ENCODE measurements at places on chromosomes 11 and 22.

DNA sequence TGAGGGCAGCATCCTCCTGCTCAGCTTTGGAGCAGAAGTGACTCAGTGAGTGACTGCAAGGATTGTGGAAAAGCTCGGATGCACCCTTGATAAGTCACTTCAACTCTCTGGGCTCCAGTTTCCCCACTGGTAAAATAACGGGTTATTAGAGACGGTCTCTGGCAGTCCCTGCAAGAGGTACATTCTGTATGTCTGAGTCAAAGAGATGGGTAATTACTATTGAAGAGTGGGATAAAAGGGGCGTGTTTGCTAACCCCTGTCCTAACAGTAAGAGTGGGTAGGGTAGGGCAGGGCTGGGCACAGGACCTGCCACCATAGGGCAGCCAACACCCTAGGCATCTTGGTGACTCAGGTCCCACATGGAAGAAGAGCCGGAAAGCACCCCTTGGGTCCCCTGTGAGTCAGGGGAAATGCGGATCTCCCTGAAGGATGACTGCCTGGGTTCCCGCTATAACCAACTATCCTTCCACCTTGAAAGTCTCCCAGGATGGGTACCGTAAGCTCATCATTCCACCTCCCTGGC, 7.3 kb upstream of the AHNAK start:
- no peak for DNase-seq

DNA sequence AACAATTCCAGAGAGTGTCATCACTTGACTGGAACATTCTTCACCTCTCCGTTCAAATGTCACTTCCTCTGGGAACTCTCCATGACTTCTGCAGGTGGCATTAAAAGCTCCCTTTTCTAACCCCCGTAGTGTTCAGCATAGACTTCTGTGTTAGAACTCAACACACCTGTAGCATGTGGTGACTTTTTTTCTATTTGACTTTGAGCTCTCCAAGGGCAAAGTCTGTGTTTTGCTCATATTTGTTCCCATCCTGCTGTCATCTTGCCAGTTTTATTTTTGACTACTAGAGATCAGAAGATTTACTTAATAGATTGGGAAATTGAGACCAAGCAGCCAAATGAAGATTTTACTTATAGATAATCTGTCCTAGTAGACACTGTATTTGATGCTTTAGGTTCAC, 367.1 kb downstream of the INSC start:
- DNase-seq: no peak

GRCh38 chr11:19886498-19886897, 173.9 kb downstream of the NAV2 start:
- DNase-seq: no peak

DNA sequence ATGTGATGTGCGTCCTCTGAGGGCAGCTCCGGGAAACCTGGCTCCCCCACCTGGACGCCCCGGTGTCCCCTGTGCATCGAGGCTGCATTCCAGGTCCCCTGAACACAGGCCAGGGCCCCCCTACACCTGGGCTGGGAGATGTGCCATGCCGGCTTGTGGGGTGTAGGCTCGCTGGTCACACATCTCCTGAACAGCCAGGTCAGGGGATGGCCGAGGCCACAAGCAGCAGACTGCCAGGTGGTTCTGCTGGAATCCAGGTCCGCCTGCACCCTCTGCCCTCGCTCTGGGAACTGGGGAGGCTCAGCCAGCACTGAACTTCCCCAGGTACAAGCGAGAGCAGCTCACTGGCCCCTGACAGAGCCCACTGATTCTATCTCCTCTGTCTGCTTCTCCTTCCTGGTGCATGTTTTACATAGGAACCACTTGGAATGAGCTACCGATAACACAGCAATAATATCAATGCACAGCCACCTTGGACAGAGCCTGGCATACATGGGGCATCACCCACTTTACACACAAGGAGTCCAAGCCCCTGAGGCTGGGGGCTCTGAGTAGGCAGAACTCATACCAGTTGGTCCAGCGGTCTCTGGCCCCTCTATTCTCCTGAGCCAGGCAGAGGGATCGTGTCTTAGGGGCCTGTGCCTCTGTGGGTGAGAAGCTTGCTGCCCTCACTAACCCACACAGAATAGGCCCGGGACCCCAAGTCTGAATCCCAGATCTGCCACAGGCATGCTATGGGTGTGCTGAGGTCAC, 46.8 kb downstream of the TBX1 start:
- no peak for DNase-seq

DNA sequence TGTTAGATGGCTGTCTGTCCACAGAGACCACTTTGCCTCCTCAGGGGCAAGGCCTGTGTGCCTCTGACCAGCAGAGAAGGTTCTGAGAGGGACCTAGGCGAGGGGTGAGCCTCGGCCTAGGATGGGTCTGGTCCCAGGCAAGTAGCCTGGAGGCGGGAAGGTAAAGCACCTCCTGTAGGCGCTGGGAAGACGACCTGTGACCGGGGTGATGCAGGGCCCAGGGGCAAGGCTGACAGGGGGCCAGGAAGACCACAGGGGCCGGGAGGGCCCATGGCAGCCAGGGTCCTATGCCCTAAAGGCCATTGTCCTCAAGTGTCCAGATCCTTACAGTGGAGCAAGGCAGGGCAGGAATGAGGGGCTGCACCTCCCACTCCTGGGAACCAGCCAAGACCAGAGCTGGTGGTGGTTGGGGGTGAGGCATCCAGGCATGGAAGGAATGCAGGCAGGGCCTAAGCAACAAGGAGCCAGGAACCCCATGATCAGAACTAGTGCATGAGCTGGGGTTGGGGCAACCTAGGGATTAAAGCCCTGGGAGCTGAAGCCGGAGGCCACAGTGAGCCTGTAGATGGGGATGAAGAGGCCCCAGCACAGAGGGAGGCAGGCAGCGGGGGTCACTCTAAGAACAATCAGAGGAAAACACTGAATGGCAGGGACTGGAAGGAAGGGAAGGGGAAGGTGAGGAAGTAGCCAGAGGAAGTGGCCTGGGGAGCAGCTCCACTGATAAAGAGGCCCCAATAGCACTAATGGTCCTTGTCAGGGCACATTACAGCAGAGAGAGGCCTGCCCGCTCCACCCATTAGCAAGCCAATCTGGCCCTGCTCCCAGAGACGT, 32.9 kb upstream of the KLHL35 start:
- no peak for DNase-seq

DNA sequence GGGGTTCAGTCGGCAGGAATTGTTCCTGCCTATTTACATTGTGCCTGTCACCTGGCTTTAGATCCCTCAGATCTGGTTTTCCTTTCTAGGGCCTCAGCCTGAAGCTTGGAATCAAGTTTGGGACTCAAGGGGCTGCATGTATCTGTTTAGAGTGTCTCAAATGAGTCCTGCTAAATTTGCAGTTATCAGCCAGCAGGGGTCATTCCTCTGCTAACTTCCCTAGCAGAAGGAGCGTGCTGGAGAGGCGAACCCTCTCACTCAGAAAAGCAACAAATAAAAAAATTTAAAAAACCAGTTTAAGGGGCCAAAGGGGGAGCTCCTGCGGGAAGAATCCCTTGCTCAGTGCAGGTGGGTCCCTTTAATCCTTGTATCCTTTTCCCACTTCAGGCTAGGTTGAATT, 1220.2 kb downstream of the JRKL start:
- DNase-seq: no peak

- DNase-seq: no peak
These were observed 655.9 kb upstream of the TENM4 start for GRCh38 chr11:80096736-80097135.

DNA sequence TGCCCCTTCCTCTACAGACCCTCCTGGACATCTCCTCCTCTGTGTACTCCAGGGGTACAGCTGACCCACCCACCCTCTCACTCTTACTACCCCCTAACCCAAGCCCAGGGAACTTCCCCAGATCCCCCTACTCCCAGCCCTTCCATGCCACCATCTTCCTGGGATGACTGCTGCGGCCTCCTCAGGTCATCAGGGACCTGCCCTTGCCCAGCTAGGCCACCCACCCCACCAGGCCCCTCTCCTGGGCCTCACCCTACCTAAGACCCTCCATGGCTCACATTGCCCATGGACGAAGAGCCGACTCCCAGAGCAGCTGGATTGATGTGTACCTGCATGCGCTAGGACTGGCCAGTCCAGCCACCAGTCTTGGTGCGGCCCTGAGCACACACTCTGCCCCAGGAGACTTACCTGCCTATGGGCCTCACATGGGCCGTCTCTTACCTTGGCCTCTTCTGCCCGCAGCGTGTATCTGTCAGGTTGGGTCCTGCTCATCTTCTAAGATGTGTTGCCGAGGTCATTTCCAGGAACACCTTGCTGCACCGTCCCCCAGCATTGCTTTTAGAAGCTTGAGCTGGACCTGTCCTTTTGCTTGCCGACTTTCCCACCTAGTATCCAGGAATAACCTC, 2.0 kb upstream of the CLDN5 start:
- DNase-seq: no peak

- DNase-seq: no peak
These were observed 593.2 kb downstream of the INSC start for GRCh38 chr11:15707971-15708370.

DNA sequence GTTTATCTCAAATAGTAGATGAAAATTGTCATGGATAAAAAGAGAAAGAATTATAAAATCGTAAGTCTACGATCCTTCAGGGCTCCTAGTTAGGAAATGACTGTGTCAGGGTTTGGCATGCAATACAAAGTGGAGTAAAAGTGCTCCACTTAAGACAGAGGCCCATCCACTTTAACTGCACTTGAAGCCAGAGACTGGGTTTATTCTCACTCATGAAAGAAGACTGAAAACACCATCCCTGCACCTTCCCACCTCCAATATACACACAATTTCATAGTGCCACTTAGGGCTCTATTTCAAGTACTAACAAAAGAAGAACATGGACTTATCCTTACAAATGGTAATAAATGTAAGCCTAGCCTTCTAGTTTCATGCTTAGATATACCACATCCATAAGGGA, 70.7 kb downstream of the ANO5 start:
- no peak for DNase-seq

- DNase-seq: no peak
These were observed 361.5 kb downstream of the TBC1D22A start for GRCh38 chr22:47123827-47124442.

GRCh38 chr11:15127341-15127740, 12.6 kb downstream of the INSC start:
- no peak for DNase-seq

- DNase-seq: peak; percentile 16
These were observed 51.3 kb downstream of the TRIM29 start for GRCh38 chr11:120086651-120087050.

All from midbrain (tissue), 1 donor.